T-cell (primary cell): ENCODE measurements at places on chromosomes 6 and 20.

- no peak for DNase-seq
These were observed 9.9 kb downstream of the HAO1 start for GRCh38 chr20:7930343-7930742.

- DNase-seq: no peak
These were observed 81.7 kb downstream of the FAM217A start for GRCh38 chr6:3997177-3997770.

- DNase-seq: no peak
These were observed 2.5 kb downstream of the RPL10A start for GRCh38 chr6:35470663-35471120.

DNA sequence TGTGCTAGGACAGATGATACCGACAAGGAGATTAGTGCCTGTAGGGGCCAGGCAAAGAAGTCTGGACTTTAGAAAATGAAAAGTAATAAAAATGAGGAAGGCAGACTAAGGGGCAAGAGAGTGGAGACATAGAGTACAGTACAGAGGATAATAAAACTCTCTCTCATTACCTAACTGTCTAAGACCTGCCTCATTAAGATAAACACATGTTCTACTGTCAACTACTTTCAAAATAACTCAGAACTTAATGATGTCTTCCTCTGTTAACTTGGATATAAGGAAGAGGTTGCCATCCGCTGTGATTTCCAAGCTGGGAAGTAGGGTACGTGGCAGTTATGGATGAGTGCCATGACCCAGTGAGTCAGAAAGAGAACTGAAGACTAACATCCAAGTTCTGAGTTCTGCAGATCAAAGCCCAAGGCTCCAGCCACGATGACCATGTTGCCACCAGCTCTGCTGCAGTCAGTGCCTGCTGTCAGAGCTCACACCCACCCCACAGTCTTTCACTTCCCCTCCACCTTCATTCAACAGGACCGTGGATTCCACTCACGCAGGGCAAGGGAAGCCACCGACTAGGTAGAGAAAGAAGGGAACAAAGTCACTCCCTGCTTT is 81.8 kb downstream of the KIF16B start:
- no peak for DNase-seq

DNA sequence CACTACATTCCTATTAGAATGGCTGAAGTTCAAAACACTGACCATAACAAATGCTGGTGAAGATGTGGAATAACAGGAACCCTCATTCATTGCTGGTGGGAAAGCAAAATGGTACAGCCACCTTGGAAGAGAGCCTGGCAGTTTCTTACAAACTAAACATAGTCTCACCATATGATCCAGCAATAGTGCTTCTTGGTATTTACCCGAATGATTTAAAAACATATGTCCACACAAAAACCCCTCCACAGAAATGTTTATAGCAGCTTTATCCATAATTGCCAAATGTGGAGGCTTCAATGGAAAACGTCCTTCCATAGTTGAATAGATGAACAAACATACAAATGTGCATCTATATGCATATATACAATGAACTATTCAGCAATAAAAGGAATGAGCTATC is 330.8 kb downstream of the BTBD3 start:
- DNase-seq: no peak

DNA sequence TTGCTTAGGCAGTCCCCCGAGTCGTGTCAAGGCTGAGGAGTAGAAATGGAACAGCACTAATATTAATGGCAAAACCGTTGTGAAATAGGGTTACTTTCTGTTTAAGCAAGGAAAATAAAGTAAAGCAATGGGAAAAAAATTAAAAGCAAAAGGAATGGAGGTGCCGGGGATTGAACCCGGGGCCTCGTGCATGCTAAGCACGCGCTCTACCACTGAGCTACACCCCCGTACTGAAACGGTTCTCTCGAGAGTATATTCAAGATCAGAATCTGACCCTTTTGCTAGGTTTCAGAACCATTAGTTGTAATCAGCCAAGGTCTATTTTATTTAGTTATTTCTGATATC is 85.5 kb downstream of the TRIM27 start:
- peak; percentile 53 for DNase-seq

GRCh38 chr20:25654487-25654886 is 30.7 kb upstream of the NANP start:
- DNase-seq: no peak

DNA sequence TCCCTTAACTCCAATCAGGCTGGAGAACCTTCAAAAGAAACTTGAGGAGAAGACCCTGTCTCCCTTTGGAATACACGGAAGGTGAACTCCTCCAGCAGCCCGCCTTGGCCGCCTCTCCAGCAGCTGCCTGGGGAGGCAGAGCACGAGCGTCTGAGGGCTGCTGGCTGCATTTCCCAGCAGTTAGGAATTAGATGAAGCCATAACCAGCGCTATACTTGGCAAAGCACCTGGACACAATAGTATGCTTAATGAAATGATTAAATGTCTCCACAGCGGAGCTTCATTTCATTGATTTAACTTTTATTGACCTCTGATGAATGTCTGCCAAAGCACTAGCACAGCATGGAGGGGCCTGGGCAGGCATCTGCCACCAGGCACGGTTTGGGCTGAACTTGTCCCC is 73.5 kb downstream of the TMEM242 start:
- DNase-seq: no peak

GRCh38 chr6:91088976-91089375 is 502.1 kb upstream of the MAP3K7 start:
- no peak for DNase-seq

DNA sequence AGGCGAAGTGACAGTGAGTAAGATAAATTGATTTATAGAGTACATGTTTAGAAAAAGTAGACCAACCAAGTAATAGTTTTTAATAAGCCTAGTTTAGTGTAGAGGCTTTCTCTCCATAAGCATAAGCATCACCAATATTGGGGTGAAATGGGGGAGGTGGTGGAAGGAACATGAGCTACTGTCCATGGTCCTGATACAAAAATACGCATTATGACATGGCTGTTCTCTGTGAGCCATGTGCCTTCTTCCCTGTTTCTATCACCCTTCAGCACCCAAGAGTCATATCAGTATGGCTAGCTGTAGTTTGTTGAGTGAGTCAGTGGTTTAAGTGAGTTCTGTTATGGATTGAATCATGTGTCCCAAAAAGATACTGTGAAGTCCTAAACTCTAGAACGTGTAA is 150.8 kb downstream of the EDN1 start:
- no peak for DNase-seq

GRCh38 chr6:129136751-129137150 is 253.8 kb downstream of the LAMA2 start:
- DNase-seq: no peak

- no peak for DNase-seq
These were observed 478.1 kb downstream of the PHF3 start for GRCh38 chr6:64113704-64114103.

DNA sequence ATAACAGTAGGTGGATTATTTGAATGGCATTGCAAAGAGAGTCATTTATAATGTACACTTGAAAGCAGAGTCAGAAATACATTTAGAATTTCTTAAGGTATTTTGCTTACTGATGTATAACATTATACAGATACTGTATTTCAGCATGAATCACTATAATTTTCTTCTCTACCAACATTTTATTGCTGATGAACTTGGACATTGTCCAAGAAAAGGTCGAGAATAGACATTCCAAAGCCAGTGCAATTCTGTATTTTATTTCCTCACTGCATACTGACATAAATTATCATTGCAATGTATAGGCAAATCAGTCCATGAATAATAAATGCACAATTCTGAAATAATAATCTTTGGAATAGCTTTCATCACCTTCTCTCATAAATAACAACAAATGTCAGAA is 1420.0 kb upstream of the EYS start:
- DNase-seq: no peak

GRCh38 chr6:101728388-101728787 is 334.9 kb downstream of the GRIK2 start:
- no peak for DNase-seq

DNA sequence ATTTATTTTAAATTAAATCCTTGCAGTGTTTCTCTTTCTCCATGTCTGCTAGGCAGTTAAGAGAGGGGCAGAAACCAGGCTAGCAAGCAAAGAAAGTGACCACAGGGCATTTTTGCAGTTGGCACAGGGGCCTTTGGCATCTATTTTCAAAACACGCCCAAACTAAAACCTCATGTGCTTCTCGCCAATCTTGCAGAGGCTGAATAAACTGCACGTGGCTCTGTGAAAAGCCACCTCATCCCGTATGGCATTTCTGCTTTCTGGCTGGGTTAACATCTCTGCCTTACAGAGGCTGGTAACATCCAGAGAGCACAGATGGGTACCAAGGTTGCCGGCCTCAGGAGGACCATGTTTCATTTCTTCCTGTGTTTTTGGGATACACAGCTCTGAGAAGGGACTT is 54.6 kb downstream of the GJA10 start:
- no peak for DNase-seq

DNA sequence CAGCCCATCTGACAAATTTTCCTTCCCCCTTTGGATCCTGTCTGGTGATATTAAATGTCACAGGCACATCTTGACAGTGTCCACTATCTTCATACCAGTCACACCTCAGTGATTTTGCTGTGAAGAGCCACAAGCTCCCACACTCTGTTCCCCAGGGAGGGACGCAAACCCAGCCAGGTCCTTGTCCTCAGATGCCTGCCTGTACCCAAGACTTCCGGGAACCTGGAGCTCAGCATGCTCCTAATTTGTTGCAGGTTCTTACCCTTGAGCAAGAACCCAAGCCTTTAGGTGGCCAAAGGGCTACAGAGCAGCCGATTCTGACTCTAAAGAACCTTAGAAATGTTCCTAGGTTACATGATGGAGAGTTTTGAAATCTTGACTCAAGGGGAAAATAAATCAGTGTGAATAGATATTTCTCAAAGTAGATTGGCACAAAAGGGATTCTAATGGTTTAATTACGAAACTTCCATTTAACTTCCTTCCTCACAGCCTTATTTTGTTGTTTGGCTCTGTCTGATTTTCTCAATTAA is 66.2 kb upstream of the MTHFD1L start:
- DNase-seq: no peak

GRCh38 chr20:57407541-57407956 is 16.4 kb downstream of the RBM38 start:
- DNase-seq: no peak

DNA sequence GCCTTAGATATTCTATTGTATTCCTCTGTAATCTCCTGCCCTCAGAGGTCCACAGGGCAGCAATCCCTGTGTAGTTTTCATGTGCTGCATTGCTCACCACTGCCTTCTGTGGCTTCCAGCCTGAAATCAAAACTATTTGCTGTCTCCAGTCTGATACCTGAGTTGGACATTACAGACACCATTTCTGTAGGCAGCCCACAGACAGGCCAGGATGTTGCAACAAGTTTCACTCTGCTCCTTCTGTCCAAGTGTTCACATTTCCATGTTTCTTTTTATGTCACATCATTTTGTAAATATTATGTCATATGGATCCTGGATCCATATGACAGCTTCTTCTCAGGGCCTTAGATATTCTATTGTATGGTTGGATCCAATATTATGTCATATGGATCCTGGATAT is 21.7 kb downstream of the ECI2 start:
- no peak for DNase-seq

DNA sequence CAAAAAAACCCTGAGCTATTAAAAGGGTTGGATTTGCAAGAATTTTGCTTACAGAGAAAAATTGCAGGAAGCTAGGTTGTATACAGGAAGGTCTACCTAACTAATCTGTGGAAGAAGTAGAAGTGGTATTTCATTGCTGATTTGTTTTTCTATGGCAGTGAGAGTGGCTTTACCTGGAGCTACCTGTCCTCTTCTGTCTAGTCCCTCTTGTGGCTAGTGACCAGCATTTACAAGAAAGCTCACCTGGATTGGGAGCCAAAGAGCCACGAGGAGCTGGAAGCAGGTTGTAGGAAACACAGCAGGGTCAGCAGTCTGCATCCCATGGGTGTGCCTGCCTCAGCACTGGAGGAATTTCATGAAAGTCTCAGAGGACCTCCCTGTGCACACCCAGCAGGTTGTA is 120.3 kb upstream of the RALGAPA2 start:
- DNase-seq: no peak

GRCh38 chr6:27532820-27533538 is 60.1 kb upstream of the ZNF184 start:
- no peak for DNase-seq

DNA sequence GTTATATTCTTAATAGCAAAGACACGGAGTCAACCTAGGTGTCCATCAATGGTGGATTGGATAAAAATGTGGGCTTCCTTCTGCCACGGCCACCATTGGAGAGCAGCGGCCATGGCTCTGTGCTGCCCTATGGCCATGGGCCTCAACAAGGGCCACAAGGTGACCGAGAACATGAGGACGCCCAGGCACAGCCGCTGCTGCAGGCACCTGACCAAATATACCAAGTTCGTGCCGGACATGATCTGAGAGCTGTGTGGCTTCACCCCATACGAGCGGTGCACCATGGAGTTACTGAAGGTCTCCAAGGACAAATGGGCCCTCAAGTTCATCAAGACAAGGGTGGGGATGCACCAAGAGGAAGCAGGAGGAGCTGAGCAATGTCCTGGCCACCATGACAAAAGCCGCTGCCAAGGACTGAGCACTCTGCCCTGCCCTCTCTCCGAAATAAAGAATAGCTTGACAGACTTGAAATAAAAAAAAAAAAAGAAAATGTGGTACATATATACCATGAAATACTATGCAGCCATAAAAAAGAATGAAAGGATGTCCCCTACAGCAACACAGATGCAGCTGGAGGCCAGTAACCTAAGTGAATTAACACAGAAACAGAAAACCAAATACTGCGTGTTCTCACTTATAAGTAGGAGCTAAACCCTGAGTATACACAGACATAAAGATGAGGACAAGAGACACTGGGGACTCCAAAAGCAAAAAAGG is 81.0 kb downstream of the FKBP5 start:
- DNase-seq: no peak

DNA sequence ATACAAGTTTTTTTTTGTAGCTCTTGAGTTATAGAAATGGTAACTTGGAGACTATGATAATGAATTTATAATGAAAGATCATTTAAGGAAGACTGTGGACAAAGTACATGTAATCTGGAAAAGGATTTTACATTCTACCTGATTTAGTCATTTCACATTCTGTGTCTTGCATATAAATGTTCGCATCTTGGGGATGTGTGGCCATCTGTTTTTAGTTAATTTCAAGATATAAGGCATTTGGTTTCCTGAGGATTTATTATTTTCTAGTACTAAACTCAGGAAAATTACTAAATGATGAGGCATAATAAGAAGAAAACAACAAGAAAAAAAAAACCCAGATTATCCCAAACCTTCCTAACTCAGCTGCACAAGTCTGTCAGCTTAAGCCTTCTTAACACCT is 112.7 kb upstream of the PRL start:
- DNase-seq: no peak

- no peak for DNase-seq
These were observed 28.3 kb downstream of the METTL24 start for GRCh38 chr6:110329714-110330436.

DNA sequence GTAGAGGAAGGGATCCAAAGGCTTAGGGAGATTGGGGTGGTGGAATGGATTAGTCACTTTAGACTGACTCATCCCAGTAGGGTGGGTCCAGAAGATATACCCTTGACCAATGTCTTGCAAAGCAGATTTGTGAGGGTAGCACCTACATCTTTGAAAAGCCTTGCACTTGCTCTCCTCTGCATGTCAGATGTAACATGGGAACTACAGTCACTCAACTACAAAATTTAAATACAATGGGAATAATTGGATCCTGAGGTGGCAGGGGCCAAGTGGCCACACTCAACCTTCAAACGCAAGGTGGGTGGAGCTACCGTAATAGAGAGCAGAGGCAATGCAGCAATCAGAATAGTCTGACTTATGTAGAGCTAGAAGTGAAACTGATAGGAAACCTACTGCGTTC is 71.2 kb downstream of the ME1 start:
- DNase-seq: no peak
